ENCODE measurements at places on chromosomes 12 and 14.

DNA sequence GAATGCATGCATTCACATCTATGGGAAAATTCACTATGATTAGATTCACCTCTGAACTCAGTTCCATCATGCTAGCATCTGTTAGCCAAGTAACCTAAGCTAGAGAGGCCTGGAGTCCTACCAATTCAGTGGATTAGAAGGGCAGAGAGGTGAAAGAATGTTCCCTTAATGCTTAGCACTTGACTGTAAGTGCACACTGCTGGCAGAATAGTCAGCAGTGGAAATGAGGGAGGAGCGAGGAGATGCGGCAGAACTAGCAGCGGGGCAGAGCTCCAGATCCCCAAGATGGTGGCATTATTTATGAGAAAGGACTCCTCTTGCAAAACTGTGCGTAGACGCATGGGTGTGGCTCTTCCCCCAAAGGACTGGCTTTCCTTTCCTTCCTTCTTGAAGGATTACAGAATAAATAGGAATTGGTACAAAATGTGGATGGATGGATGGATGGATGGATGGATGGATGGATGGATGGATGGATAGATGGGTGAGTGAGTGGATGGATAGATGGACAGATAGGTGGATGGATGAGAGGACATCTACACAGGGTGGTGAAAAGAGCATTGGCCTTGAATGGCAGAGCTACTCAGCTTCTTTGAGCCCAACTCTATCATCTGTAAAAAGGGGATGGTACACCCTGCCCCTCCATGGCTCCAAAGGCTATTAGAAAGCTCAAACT, 227.2 kb downstream of the CHST11 start:
- no peak for DNase-seq

- DNase-seq = no peak
Observed at GRCh38 chr14:83709116-83709515, 1820.8 kb upstream of the FLRT2 start.

- no peak for DNase-seq
Observed at GRCh38 chr12:6620137-6620884, 13.1 kb upstream of the CHD4 start.

- no peak for DNase-seq
Observed at GRCh38 chr12:131892711-131893604, 1.5 kb upstream of the ULK1 start.

DNA sequence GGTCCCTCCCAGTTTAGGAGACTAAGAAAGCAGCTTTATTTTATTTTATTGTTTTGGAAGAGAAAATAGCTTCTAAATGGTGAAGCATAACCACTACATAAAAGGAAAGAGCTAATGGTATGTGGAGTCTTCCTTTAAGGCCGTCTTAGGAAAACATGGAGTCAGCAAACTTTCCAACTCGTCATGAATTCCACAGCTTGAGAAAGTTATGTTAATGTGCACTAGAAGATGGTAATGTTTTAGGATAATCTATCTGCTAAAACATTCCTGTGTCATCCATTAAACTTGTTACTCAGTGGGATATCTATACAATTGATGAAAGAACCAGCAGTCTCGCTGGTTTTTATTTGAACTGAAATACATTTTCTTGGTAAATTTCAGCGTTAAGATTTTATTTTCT, 448.4 kb upstream of the SEL1L start:
- no peak for DNase-seq

DNA sequence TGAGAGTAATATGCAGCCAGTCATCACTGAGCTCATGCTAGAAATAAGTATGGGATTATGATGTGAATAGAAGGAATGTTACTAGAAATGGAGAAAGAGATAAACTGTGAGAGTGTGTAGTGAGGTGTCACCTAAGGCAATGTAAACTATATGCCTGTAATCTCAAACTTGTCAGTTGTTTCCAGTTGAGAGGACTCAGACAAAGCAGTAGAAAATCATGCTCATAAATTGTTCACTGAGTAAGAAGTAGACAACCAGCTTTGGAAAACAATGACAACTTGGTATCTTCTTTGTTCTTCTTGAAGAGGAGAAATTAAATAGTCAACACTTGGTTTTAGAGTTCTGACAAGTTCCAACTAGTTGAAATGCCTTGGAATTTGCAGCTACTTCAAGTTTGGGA, 148.5 kb upstream of the OR4E1 start:
- no peak for DNase-seq

GRCh38 chr14:96126339-96126782, 78.3 kb upstream of the BDKRB2 start:
- no peak for DNase-seq

- DNase-seq = peak; percentile 14
Observed at GRCh38 chr12:127560041-127560478, 706.9 kb upstream of the TMEM132C start.

- no peak for DNase-seq
Observed at GRCh38 chr14:79186523-79186922, 1016.4 kb downstream of the NRXN3 start.

GRCh38 chr12:44812062-44812461, 64.1 kb downstream of the NELL2 start:
- DNase-seq = no peak

DNA sequence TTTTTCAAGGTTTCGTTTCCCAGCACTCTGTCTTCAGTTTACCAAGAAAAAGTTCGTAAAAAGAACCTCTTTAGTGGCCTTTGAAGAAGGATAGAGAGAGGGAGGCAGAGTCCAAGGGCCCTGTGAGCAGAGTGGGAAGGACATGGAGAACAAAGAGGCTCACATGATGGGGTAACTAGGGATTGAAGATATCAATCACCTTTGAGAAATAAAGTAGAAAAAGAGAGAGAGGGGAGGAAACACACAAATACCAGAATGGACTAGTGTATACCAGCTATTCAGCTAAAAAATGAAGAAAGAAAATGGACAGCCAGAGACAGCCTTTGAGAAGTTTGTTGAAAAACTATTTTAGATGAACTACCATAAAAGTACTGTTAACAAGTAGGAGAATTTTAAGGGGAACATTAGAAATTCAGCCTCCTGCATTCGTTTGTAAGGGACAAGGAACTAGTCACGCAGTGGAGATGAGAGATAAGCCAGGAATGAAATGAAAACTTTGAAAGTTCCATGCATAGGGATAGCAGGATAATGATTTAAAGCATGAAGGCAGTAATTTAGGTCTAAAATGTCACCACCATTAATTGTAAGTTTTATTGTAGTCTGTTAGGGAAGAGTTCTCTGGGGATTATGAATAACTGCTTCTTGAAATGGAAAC, 82.1 kb downstream of the SPTSSA start:
- DNase-seq = no peak

DNA sequence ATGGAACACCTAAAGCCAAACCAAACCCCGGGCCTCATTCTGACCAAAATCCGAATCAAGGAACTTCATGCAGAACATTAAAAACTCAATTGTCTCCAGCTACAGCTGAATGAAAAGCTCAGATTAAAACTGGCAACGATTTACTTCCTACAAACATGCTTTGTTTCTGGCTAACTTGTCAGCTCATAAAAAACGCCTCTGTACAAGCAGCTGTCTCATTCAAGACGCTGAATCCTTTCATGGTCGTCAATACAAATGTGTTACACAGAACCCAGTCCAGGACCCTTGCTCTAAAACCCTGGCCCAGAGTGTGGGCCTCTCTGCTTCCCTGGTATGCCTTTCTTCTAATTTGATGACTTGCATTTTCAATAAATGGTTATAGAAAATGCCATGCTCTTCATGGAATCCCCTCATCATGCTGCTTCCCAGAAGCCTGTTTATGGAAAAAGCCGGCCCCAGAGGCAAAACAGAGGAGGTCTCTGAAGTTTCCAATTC, 183.1 kb downstream of the PHLDA1 start:
- no peak for DNase-seq

- no peak for DNase-seq
Observed at GRCh38 chr14:93305725-93306418, 27.0 kb downstream of the BTBD7 start.

Measured in KBM-7 (cell line).